Mammary microvascular endothelial cell (primary cell): ENCODE measurements at places on chromosomes 5 and 9. TPM values are rescaled to one million over a fixed set of nuclear protein-coding genes. Genes with fewer than 3 reads are reported as not detected.

The CD274 gene
- 20.8 and 22.7 TPM in 2 replicates for total RNA-seq

The CARTPT gene
- not detected in 2 replicates for total RNA-seq

The CDHR2 gene
- total RNA-seq: not detected in 2 replicates

The HABP4 gene
- total RNA-seq: 11.7 and 13.3 TPM in 2 replicates

The SLC34A3 gene
- total RNA-seq: not detected in 2 replicates

The QRFP gene
- not detected in 2 replicates for total RNA-seq

The PCDHB7 gene
- 0.05 and 0.07 TPM in 2 replicates for total RNA-seq

The SCGB3A2 gene
- total RNA-seq: not detected in 2 replicates

The IL33 gene
- 0.60 and 2.9 TPM in 2 replicates for total RNA-seq

The LMX1B gene
- total RNA-seq: not detected in 2 replicates

The LRRC26 gene
- total RNA-seq: not detected in 2 replicates

The COL5A1 gene
- 10.1 and 14.1 TPM in 2 replicates for total RNA-seq

The TMED9 gene
- 154 and 179 TPM in 2 replicates for total RNA-seq
